Dorsolateral prefrontal cortex (tissue), 122 donors: ENCODE measurements at places on chromosomes 2 and 18.

GRCh38 chr2:64941801-64942200, 47.4 kb upstream of the SLC1A4 start:
- no peak for DNase-seq

DNA sequence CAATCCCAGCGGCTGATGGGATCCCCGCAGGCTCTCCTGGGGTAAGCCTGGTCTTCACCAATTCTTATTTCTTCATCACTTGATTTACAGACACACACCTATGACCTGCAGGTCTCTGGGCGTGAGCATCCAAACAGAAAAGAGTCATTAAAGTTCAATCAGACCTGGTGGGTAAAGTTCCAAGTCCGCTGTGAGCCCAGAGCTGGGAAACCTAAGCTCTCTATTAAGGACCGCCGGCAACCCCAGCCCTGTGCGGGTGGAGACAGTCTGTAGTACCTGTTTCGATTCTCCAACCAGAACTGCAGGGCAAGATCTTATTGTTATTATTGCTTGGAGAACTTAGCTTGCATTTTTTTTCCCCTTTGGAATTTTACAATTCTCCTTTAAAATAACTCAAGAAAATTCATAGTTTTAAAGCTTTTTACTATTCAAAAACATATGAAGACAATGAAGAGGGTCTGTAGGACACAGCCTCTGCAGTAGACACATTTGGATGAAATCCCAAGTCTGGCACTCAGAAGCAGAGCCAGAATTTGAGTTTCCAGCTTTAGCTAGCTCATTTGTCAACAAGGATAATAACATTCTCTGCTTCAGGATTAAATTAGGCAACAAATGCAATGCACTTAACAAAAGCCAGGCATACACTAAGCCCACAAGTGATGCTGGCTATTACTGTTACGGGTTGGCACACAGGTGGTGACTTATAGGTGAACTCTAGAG, 376.4 kb downstream of the INSIG2 start:
- DNase-seq: no peak

GRCh38 chr2:88127888-88128653, at the start of gene FABP1:
Gene FABP1, minus strand, starts transcription at chr2:88128062. Its CDS starts 45 bp downstream, at chr2:88128017.
- DNase-seq: no peak

GRCh38 chr18:23268641-23269040, 133.4 kb downstream of the CABLES1 start:
- no peak for DNase-seq

DNA sequence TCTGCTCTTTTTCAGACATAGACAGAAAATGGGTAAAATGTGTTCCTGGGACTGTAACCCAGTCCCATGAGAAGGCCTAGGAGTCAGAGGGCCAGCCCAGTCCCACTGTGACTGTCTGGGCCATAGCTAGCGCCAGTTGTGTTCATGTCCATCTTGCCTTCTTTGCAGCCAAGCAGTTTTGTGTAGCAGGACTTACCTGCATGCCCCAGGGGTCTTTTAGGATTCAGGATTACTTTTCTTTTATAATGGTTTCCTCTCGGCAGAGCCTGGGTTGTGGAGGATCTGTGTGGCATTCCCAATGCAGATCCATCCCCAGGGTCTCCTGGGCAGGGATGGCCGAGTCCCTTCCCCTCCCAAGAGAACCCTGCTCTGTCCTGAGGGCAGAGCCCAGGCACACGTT, 90.8 kb downstream of the FHOD3 start:
- no peak for DNase-seq

DNA sequence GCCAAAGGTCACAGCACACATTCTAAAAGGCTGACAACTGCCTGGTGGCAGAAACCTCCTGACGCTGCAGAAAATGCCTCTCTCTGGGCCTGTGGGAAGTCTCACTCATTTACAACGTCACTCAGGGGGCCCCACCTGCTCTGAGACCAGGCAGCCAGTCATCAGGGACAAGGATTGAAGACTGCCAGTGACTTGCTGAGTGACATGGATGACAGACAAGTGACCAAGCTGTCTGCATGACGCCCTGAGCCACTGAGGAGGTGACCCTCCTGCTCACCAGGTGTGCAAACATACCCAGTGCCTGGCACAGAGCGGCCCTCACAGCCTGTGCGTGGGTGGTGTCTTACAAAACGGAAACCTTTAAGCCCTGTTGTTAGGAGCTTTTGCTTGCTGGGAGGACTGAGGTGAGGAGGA, 392.4 kb downstream of the TNS1 start:
- DNase-seq: no peak

DNA sequence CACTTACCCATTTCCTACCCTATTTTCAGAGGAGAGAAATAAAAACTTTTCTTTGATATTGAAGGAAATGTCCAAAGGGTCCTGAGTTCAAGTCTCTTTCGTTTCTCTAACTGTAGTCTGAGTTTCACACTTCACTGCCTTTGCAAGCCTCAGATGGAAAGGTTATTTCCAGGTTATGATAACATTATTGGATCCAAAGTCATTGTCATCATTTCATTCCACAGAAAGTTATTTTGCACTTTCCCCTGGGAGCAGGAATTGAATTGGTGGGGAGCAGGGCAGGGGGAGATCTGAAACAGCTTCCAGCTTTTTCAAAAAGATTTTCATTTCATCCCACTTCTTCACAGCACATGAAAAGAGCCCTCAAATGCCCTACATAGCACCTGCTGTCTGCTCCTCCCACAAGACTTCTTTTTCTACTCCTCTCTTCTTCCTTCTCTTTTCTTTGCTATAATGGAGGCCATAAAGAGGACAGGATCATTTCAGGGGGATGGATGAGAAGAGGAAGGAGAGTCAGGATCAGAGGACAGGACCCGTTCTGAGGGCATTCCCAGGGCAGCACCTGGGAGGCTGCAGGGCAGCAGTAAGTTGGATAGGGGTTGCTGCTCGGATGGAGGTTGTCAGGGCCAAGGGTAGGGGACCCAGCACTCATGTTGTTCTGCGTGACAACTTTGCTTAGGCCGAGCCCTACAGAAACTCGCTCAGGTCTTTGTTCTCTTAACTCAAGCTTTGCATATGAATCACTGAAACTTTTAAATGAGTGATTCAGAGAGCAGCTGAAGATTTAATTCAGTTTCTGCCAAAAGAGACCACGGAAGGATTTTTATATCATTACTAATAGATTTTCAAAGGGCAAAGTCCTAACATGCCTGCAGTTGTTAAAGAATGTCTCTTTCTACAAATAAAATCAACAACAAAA, 11.4 kb upstream of the GALNT5 start:
- DNase-seq: no peak

DNA sequence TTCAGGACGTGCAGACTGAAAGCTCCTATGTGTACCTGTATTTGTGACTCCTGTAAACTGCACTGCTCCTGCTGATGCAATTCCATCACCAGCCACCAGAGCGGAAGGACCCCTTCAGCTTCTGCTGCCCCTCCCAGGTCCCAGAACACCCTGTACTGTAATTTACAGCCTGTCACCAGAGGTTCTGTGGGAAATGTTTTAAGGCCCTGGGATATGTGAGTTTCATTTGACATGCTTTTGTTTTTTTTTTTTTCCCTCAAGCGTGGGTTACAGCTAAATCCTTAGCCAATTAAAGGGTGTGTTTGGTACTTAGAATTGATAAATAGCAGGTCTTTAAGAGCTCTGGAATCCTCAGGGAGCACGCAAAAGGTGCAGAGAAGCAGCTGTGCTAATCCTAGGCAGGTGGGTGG, 79.4 kb downstream of the KCTD1 start:
- no peak for DNase-seq

DNA sequence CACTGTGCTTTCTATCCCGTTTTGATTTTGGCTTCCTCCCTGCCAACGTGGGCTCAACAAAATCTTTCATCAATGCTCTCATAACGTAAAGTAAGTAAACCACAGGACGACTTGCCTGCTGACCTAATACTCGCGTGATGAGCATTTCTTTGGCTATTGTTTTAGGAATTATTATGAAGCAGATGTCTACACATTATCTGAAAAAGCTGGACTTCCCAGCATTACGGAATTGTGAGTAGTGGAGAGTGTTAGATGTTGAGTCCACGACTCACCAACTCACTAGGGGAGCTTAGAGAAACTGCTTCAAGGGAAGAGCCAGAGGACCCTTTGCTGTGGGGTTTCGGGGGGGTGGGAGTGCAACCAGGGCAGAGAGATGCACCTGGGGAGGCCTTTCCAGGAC, 21.9 kb downstream of the HJURP start:
- DNase-seq: no peak

GRCh38 chr2:173590276-173590861, 235.7 kb downstream of the CDCA7 start:
- DNase-seq: peak; percentile 10

DNA sequence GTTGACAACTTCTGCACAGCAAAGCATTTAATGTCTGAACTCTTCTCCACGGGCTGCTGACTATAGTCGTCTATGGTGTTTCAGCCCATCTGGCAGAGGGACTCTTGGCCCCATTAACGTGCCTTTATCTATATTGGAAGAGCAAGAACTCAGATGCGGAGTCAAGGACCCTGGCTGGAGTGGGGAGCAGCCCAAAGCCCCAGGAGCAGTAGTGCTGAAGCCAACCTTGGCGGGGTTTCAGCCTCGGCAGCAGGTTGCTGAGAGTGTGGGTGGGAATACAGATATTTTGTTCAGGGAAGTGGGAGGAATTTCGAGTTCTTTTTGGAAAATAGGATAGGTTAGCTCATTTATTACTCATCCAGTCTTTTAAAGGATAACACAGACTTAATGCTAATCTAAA, 34.2 kb downstream of the TMEM17 start:
- DNase-seq: no peak

DNA sequence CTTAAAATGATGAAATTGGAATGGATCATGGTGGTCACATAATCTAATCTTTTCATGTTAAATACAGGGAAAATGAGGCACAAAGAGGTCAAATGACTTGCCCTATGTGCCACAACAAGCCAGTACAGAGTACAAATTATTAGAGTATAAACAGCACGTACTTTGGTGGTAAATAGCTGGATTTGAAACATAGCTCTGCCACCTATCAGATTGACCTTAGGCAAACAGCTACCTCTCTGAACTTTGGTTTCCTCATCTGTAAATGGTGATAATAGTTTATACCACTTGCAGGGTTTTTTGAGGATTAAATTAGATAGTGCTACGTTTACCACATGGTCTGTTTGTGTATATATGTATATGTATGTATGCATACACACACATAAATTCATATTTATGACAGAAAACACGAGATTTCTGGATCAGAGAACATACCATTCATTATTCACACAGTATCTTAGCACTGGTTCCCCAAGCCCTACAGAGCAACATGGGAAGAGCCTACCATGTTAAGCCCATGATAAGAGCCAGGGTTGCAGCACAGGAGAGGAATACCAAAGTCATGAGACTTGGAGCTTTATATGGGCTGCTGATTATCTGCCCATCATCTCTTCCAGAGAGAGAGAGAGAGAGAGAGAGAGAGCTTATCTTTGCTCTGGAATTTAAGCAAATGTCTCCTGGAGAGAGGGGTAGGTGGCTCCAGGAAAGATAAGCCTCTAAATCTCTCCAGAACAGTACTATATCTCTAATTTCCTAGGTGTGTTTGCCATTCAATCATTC, 73.5 kb downstream of the MDH1 start:
- no peak for DNase-seq

GRCh38 chr2:274503-274902, 9.8 kb downstream of the ACP1 start:
- DNase-seq: no peak

GRCh38 chr2:186274936-186275575, 211.0 kb upstream of the ZC3H15 start:
- no peak for DNase-seq

GRCh38 chr18:4181882-4182568, 273.1 kb downstream of the DLGAP1 start:
- no peak for DNase-seq

- DNase-seq: no peak
These were observed 166.3 kb upstream of the HDAC4 start for GRCh38 chr2:239566995-239567568.

DNA sequence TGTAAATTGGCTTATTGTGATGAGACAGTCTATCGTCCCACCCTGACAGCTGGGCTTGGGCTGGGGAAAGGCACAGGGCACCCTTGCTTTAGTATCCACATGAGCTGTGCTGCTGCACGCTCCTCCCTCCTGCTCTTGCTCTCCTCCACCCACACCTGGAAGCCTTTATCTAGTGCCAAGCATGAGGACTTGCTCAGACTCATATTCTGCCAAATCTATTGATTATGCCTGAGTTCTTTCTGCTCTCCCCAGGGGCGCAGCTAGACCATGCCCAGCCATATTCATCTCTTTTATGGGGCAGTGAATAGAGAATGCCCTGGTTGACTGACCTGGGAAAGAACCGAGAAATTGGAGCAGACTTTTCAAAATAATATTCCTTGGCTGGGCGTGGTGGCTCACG, 29.0 kb upstream of the DPYSL5 start:
- DNase-seq: no peak

DNA sequence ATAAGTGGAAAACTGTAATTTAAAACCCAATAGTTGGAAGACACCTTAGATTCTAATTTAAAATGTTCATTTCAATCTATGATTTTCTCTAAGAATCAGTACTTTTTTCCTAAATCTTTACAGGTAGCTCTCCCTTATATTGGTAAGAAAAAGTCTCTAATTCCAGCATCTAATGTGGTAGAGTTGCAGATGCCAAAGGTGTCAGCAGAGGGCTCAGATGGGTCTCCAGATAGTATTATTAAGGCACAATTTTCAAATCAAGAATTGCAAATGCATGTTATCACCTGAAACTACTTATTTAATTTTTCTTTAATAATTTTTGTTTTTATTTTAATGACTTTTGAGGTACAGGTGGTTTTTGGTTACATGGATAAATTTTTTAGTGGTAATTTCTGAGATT, 25.5 kb upstream of the ITGA4 start:
- DNase-seq: no peak

- DNase-seq: peak; percentile 26
These were observed 34.7 kb downstream of the RALB start for GRCh38 chr2:120287183-120288015.

GRCh38 chr2:217632043-217632442, 370.8 kb downstream of the TNS1 start:
- no peak for DNase-seq

GRCh38 chr2:127954857-127955256, 69.1 kb upstream of the AMMECR1L start:
- DNase-seq: no peak

DNA sequence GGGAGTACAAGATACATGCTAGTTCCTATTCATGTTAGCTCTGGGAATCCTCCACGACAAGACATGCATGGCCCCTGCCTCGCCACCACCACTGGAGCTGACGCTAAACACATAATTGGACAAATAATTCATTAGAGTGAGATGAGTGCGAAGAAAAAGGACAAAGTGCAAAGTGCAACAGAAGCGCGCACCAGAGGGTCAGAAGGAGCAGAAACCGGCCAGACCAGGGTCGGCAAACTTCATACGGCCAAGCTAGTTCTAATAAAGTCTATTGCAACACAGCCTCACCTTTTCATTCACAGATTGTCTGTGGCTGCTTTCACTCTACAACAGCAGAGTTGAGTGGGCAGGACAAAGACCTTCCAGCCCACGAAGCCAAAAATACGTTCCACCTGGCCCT, 266.1 kb upstream of the KLHL29 start:
- no peak for DNase-seq

GRCh38 chr2:105438104-105438929, 39.5 kb upstream of the FHL2 start:
- DNase-seq: no peak

GRCh38 chr18:75753753-75754152, 326.2 kb upstream of the SMIM21 start:
- no peak for DNase-seq
